NCI-H446 (cell line): ENCODE measurements at places on chromosomes 5 and 9.

DNA sequence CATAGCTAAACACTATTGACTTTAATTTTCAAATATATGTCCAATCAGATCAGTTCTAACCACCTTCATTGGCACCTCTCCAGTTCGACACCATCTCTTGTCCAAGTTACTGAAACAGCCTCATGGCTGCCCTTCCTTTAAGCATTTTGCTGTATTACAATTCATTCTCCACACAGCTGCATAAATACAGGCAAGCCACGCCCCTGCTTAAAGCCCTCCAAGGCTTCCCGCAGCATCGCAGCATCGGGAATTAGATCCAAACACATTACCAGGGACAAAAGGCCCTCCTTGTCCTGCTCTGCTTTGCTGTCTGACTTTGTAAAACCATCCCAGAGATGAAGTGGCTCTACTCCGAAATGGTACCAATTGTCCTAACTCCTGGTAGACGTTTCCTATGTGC, 75.1 kb upstream of the RAI14 start:
- no peak for DNase-seq

DNA sequence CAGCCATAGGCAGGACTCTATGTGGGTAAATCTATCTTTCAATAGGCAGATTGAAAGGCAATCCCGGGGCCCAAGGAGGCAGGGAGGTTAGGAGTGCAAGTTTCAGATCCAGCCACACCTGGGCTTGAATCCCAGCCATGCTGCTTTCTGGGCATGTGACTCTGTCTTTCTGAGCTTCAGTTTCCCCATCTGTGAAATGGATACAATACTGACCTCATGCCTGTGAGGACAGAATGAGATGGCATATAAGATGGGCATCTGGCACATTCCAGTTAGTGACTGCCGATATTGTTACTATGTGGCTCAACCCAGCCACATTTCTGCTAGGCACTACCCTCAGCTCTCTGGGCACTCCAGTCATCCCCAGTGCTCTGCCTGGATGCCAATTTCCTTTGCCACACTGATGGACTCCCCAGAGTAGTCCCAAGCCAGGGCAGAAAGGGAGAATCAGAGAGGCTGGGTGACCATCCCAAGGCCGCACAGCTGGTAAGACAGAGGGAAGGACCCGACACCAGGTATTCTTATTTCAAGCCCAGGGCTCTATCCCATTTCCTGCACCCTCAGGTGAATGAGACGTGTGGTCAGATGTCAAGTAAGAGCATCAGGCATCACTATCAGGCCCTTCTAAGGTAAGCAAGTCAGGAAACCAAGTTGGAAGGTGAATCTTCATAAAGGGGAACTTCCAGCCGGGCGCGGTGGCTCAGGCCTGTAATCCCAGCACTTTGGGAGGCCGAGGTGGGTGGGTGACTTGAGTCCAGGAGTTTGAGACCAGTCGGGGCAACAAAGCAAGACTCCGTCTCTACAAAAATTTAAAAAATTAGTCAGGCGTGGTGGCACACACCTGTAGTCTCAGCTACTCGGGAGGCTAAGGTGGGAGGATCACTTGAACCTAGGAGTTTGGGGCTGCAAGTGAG, 38.7 kb downstream of the SH3PXD2B start:
- no peak for DNase-seq

GRCh38 chr5:158590746-158591300, 508.9 kb downstream of the EBF1 start:
- DNase-seq = no peak

DNA sequence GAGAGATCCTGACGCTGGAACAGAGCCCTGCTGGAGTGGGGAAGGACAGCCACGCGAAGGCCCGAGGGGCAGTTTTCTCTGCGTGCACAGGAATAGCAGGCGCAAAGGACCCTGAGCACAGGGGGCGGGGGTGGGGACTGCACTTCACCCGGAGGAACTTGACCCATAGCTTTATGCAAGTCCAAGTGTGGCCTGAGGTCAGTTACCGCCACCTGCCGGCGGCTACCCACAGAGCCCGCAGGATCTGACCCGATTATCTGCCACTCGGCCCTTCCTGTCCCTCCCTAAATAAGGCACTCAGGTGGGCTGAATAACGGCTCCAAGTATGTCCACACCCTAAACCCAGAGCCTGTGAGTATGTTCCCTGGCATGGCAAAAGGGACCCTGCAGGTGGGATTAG, 65.4 kb upstream of the FCN1 start:
- no peak for DNase-seq

GRCh38 chr9:116468369-116468768, 218.7 kb upstream of the TRIM32 start:
- no peak for DNase-seq

GRCh38 chr5:9140711-9141110, 405.2 kb downstream of the SEMA5A start:
- no peak for DNase-seq

DNA sequence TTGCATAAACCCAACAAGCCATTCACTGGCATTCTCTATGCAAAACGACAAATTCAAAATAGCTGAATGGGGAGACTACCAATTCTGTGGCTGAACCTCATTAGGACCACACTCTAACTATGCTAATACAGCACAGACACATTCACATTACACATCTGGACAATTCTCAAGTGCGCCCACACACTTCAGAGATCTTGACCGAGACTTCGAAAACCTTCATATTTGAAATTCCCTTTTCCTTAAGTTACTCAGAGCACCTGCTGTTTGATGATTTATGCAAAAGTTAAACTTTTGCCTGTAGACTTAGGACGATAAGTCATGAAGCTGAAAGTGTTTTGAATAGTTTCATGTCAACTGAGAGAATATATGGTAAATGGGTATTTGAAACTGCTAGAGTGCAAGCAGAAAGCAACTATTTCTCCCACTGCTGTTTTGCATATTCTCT, 111.9 kb downstream of the FBN2 start:
- no peak for DNase-seq

- no peak for DNase-seq
Measured at GRCh38 chr9:109416135-109416706, 81.9 kb downstream of the PTPN3 start.

DNA sequence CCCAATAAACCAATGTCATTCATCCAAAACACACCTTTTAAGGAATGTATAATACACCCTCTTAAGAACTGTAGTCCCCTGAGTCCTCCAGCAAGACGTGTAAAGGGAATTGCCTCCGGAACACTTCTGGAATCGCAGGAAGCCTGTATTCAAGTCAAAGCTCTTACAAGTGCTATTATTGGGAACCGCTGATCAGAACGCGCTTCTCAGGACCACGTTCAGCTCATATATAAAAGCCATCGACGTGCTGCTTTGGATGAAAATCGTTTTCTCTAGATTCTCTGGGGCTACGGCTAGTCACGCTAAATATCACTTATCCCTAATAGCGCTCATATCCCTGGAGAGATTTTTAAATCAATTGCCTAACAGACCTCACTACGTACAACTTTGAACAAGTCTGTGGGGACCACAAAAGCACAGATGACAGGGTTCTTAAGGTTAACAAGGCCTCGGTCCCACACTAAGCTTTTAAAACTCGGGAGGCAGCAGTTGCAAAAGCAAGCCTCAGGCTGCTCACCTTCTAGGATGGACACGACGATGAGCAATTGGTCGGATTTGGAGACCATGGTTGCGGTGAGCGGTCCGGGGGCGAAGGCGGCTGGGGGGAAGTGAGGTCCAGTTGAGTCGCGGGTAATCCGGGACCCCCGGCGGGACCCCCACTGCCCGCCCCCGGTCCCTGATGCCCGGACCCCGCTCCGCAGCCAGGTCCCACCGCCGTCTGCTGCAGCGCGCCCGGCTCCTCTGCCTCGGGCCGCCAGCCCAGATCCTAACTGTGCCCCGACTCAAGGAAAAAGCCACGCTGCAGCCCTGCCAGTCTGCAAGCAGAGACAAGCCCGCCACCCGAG, 548 bp downstream of the CEP120 start:
- no peak for DNase-seq

DNA sequence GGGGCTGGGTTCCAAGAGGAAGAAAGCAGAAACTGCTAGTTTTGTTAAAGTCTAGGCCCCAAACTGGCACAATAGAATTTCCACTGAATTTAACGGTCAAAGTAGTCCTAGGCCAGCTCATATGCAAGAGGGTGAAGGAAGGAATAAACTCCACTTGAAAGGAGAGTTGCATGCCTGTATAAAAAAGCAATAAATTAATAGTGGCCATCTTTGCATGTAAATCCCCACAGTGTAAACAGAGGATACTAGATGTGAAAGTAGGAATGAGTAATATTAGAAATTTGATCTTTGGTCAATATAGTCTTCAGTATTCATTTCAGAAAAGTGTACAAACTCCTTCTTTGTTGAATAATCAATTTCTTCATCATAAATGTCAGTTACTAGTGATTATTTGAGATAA, 403.1 kb downstream of the TMEM232 start:
- DNase-seq = no peak

GRCh38 chr5:96113170-96113939, 151.7 kb upstream of the ELL2 start:
- DNase-seq = no peak

DNA sequence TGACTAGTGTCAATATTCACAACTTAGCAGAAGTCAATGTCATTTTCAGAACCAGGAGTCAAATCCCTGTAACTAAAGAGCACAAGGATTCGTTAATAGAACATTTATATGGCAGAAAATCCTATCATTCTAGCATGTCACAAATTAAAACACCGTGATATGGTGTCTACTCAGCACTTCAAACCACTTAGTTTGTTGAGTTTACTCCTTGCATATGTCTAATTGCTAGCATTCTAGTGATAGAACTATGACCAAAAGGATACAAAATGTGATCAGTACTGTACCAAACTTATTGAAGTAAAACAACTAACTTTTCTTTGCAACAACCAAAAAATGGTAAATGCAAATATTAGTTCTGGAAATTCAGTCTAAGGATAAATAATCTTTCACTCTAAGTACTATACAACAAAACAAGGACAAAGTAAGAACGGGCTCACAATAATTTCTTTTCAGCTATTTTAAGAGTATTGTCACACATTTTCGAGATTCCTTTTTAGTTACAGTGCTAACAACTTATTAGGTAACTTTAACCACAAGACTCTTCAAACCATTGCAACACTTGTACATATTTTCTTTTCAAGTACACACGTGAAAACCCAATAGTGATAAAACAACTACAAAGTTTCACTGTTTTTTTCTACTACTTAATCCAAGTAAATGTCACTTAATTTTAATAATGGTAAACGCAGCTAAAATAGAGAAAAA, 845.2 kb upstream of the CDH10 start:
- no peak for DNase-seq

- DNase-seq = no peak
Measured at GRCh38 chr5:150484964-150485692, 22.8 kb upstream of the NDST1 start.

GRCh38 chr9:9942764-9943424, 669.9 kb downstream of the PTPRD start:
- DNase-seq = peak; percentile 93

- no peak for DNase-seq
Measured at GRCh38 chr5:154770111-154770510, 14.9 kb downstream of the LARP1 start.

- no peak for DNase-seq
Measured at GRCh38 chr9:133990366-133991213, 1.5 kb downstream of the VAV2 start.

GRCh38 chr5:179209359-179210150, 135.7 kb downstream of the ADAMTS2 start:
- DNase-seq = no peak

DNA sequence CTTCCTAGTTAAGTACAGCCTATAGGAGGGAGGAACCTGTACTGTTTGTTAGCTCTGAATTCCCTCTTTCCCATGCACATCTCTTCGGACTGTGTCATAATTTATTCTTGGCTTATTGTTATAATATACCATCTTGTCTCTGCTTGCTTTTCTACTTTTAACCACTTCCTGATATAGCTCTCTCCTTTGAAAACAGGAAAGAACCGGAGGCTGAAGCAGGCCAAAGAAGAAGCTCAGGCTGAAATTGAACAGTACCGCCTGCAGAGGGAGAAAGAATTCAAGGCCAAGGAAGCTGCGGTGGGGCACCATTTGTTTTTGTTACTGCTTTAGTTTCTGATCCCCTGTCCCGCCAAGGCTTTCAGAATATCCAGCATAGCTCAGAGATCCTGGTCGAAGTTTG, 4.8 kb downstream of the ATP6V1G1 start:
- DNase-seq = no peak

DNA sequence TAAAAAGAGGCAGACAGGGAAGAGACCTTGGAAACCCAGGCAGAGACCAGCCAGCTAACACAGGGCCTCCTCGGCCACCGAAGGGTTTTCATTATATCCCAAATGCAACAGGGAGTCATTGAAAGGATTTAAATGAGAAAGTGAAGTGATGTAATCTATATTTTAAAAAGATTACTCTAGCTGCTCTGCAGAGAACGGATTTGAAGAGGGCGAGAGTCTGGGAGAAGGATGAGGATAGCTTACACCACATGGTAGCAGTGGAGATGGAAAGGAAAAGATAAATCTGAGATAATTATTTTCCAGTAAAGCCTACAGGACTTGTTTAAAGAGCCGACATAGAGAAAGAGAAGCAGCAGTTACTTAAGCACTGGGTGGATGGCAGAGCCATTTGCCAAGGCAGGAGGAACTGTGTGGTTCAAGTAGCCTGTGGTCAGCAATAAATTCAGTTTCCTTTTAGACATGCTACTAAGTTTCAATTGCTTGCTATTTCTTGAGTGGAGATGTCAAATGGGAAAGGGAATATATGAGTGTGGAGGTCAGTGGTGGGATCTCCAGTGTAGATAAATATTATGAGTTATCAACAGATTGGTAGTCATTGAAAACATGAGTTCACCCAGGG, 9.3 kb downstream of the FBN2 start:
- DNase-seq = no peak

DNA sequence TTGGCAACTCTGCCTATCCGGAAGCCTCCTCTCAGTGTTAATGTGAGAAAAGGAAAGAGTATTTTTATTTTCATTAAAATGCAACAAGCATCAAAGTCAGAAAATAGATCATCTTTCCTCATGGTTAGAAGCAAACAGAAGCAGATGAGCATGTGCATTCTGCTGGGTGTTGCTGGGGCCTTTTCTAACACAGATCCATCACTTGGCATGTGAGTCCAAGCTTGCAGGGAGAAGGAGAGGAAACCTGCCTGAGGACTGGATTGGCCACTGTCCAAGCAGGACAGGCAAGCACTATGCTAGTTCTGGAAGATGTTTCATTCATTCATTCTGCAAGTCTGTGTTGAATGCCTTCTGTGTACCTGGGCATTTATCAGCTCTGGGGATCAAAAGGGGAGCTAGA, 348.7 kb upstream of the PCSK5 start:
- no peak for DNase-seq

DNA sequence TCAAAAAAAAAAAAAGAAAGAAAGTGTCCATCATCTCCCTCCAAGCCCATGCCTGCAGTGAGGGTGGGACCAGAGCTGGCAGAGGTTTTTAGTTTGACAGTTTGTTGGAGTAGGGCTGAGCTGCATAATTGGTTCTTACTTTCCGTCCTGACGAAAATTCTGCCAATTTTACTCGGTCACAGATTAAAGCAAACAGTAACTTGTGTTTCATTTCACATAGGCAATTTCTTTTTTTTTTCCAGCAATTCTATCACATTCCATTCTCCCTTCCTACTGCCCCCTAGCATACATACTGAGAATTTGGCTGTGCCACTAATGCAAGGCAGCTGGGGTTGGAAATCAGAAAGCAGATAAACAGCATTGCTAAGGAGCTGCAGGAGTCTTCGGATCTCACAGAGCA, 132.4 kb downstream of the FRMD3 start:
- peak; percentile 37 for DNase-seq

- DNase-seq = no peak
Measured at GRCh38 chr5:90293931-90294330, 115.6 kb downstream of the CETN3 start.
